ENCODE measurements at places on chromosomes 3 and 15. TPM values are rescaled to one million over a fixed set of nuclear protein-coding genes. Genes with fewer than 3 reads are reported as not detected.

DNA sequence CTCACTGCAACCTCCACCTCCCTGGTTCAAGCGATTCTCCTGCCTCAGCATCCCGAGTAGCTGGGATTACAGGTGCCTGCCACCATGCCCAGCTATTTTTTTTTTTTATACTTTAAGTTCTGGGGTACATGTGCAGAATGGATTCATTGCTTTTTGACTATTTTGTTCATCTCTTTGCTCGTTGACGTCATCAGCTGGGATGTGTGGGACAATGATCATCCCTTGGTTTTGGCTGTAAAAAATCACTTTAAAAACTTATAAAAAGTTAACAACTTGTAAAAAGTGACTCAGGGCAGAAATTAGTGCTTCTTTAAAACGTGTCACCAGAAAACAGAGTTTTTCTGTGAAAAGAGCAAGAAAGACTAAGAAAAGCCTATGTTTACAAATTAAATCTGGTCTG is 37.8 kb downstream of the IGSF10 start:
- no peaks in the 10 kb centered on the region for H3K27me3 ChIP-seq
- no peak overlapping the region for H3K4me3 ChIP-seq
- H3K36me3 ChIP-seq: no peaks in the 10 kb centered on the region
- no peaks in the 10 kb centered on the region for H3K4me1 ChIP-seq

- peaks cover 4% of the 10 kb centered on the region for H3K4me1 ChIP-seq
- DNase-seq: no peak
- peaks cover 65% of the 10 kb centered on the region for H3K36me3 ChIP-seq
- no peaks in the 10 kb centered on the region for H3K27me3 ChIP-seq
- no peak overlapping the region for H3K4me3 ChIP-seq
These were observed 9.7 kb upstream of the SCAANT1 start for GRCh38 chr3:63921741-63922482.

DNA sequence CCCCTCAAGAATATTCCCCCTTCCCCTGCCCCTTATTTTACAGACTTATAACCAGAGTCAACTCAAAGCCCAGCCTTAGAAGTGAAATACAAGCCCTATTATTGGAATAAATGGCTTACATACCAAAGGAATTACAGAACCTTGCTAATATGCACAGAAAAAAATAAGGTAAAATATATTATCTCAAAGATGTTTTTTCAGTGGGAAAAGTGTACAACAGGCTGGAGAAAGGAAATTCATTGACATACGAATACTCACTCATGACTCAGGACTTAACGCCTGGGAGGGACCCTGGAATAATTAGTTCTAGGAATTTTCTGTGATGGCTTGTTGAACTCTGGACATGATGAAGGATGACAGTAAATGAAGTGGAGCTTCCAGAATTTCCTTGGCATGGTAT is 27.0 kb downstream of the ARL14 start:
- no peak for DNase-seq
- H3K4me1 ChIP-seq: no peaks in the 10 kb centered on the region
- H3K4me3 ChIP-seq: no peak overlapping the region
- H3K27ac ChIP-seq: no peak overlapping the region
- H3K36me3 ChIP-seq: no peaks in the 10 kb centered on the region

GRCh38 chr3:194203482-194204041 is 67.6 kb downstream of the HES1 start:
- H3K27me3 ChIP-seq: peaks cover 15% of the 10 kb centered on the region
- peak overlapping the region; percentile 50 for H3K4me3 ChIP-seq
- H3K27ac ChIP-seq: no peak overlapping the region
- peaks cover 11% of the 10 kb centered on the region for H3K4me1 ChIP-seq

GRCh38 chr3:10480871-10481378 is 24.5 kb downstream of the ATP2B2 start:
- H3K4me3 ChIP-seq: no peak overlapping the region
- H3K36me3 ChIP-seq: no peaks in the 10 kb centered on the region
- H3K4me1 ChIP-seq: no peaks in the 10 kb centered on the region
- no peaks in the 10 kb centered on the region for H3K27me3 ChIP-seq
- DNase-seq: no peak

- H3K4me1 ChIP-seq: no peaks in the 10 kb centered on the region
- DNase-seq: no peak
- H3K27me3 ChIP-seq: no peaks in the 10 kb centered on the region
- no peaks in the 10 kb centered on the region for H3K36me3 ChIP-seq
These were observed 328.1 kb downstream of the LRTM1 start for GRCh38 chr3:54599716-54600115.

- H3K27ac ChIP-seq: no peak overlapping the region
- H3K4me3 ChIP-seq: no peak overlapping the region
- H3K4me1 ChIP-seq: no peaks in the 10 kb centered on the region
- no peak for DNase-seq
- H3K27me3 ChIP-seq: no peaks in the 10 kb centered on the region
- no peaks in the 10 kb centered on the region for H3K36me3 ChIP-seq
These were observed 24.5 kb downstream of the PLXNB1 start for GRCh38 chr3:48405343-48405881.

GRCh38 chr15:65376767-65377104 is 1.1 kb downstream of the IGDCC3 start:
- no peak for DNase-seq
- peak overlapping the region; percentile 37 for H3K4me3 ChIP-seq
- H3K27ac ChIP-seq: no peak overlapping the region
- peaks cover 13% of the 10 kb centered on the region for H3K4me1 ChIP-seq
- peaks cover 63% of the 10 kb centered on the region for H3K27me3 ChIP-seq
- no peaks in the 10 kb centered on the region for H3K36me3 ChIP-seq

- no peak overlapping the region for H3K27ac ChIP-seq
- DNase-seq: no peak
- H3K4me1 ChIP-seq: no peaks in the 10 kb centered on the region
- H3K36me3 ChIP-seq: no peaks in the 10 kb centered on the region
- no peak overlapping the region for H3K4me3 ChIP-seq
- H3K27me3 ChIP-seq: no peaks in the 10 kb centered on the region
These were observed 482.7 kb upstream of the ADAMTS9 start for GRCh38 chr3:65170390-65171042.

GRCh38 chr3:72134989-72135451 is 350.1 kb upstream of the PROK2 start:
- no peak overlapping the region for H3K4me3 ChIP-seq
- H3K4me1 ChIP-seq: peaks cover 4% of the 10 kb centered on the region
- DNase-seq: no peak
- no peaks in the 10 kb centered on the region for H3K27me3 ChIP-seq

GRCh38 chr3:50350213-50350526 is 405 bp downstream of the NPRL2 start:
- H3K4me3 ChIP-seq: peak overlapping the region; percentile 76
- H3K27ac ChIP-seq: peak overlapping the region; percentile 94
- no peaks in the 10 kb centered on the region for H3K27me3 ChIP-seq
- H3K4me1 ChIP-seq: peaks cover 74% of the 10 kb centered on the region
- DNase-seq: no peak
- H3K36me3 ChIP-seq: peaks cover 52% of the 10 kb centered on the region

DNA sequence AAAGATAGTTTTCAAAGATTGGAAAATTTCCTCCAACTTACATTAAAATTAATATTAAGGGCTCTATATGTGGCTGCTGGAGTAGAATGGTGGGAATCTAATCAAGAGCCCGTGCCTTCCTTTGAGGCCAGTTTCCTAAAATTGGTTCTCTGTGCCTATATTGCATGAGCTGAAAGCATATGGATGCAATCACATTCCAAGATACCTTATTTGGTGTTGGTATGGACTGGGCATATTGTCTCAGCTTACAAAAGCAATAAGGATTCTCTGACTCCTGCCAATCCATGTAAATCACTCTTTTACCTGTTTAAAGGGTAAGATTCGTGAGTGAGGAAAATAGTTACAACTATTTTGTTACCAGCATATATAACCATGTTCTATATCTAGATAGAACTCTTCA is 111.6 kb downstream of the GREM1 start:
- no peak overlapping the region for H3K27ac ChIP-seq
- H3K36me3 ChIP-seq: no peaks in the 10 kb centered on the region
- H3K4me3 ChIP-seq: no peak overlapping the region
- H3K4me1 ChIP-seq: no peaks in the 10 kb centered on the region

GRCh38 chr15:67097930-67098740 is 32.7 kb downstream of the SMAD3 start:
- DNase-seq: peak; percentile 44
- H3K4me3 ChIP-seq: peak overlapping the region; percentile 56
- peaks cover 25% of the 10 kb centered on the region for H3K36me3 ChIP-seq
- peaks cover 94% of the 10 kb centered on the region for H3K4me1 ChIP-seq

DNA sequence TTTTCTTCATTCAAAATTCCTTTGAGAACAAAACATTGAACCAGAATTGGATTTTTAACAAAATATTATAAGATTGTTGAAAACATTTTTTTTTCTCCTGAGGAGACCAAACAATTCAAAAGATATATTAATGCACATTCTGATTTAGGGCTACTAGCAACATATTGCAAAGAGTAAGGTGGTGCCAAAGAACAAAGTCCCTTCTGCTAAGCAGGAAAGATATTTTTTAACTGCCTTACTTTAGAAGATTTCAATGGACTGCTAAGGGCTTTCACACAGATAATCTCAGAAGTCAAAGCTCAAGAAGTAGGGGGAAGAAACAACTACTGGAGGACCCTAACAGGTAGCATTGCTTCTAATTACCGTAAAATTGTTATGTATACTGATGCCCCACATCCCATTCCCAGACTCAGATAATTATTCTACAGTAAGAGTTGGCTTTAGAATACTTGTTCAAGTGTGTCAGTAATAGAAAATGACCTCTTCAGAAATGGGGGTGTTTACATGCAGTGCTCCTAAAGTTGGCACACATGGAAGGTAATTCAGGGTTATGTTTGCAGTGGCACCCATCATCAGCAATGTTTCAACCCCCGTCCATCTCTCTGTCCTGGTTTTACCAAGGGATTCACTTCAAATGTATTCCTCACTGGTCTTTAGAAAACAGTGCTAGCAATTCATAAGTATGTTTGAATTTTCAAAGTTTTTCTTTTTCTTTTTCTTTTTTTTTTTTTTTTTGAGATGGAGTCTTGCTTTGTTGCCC is 354.7 kb downstream of the ZBTB20 start:
- no peak overlapping the region for H3K4me3 ChIP-seq
- H3K27ac ChIP-seq: no peak overlapping the region
- H3K36me3 ChIP-seq: no peaks in the 10 kb centered on the region
- H3K4me1 ChIP-seq: no peaks in the 10 kb centered on the region
- DNase-seq: no peak

- H3K36me3 ChIP-seq: no peaks in the 10 kb centered on the region
- peaks cover 4% of the 10 kb centered on the region for H3K27me3 ChIP-seq
- H3K4me3 ChIP-seq: peak overlapping the region; percentile 68
- H3K27ac ChIP-seq: no peak overlapping the region
- H3K4me1 ChIP-seq: peaks cover 27% of the 10 kb centered on the region
These were observed 1.2 kb upstream of the LRRC34 start for GRCh38 chr3:169813757-169814517.

GRCh38 chr3:82054849-82055248 is 293.4 kb upstream of the GBE1 start:
- no peaks in the 10 kb centered on the region for H3K27me3 ChIP-seq
- no peaks in the 10 kb centered on the region for H3K4me1 ChIP-seq
- H3K27ac ChIP-seq: no peak overlapping the region
- H3K4me3 ChIP-seq: no peak overlapping the region

GRCh38 chr15:69734699-69735098 is 282.1 kb downstream of the RPLP1 start:
- no peaks in the 10 kb centered on the region for H3K4me1 ChIP-seq
- H3K27ac ChIP-seq: no peak overlapping the region
- no peak overlapping the region for H3K4me3 ChIP-seq
- H3K36me3 ChIP-seq: no peaks in the 10 kb centered on the region
- H3K27me3 ChIP-seq: no peaks in the 10 kb centered on the region

DNA sequence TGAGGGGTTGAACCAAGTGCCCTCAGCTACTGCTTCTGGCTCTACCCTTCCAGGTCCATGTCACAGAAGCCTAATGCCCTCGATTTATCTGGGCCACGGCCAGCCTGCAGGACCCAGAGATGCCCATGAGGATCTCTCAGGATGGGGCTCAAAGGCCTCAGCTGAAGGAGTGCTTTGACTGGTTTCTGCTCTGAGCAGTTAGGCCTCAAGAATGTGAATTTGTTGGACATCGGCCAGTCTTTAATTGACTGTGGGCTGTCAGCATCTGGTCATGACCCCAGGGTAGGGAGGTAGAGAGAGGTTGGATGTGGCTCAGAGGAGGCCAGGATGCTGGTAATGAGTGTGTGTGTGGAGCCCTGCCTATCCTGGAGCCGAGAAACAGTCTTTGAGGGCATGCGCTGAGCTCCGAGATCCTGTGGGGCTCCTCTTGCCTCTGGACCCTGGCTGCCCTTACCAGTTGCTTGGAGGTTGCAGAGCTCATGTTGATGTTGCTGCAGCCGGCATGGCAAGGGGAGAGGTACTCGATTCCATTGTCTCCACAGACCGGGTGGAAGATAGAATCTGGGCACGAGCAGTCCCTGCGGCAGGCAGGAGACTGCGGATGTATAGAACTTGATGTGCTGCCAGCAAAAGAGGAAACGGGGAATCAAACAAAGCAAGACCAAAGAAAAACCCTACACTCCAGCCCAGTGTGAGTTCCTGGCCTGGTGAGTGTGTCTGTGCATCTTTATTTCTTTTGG is 49.1 kb upstream of the RAB6B start:
- H3K36me3 ChIP-seq: no peaks in the 10 kb centered on the region
- H3K4me1 ChIP-seq: peaks cover 9% of the 10 kb centered on the region
- H3K4me3 ChIP-seq: no peak overlapping the region
- H3K27me3 ChIP-seq: no peaks in the 10 kb centered on the region
- DNase-seq: no peak
- H3K27ac ChIP-seq: no peak overlapping the region

GRCh38 chr3:106729481-106729880 is 647.8 kb upstream of the CCDC54 start:
- no peak for DNase-seq
- no peaks in the 10 kb centered on the region for H3K27me3 ChIP-seq
- H3K27ac ChIP-seq: no peak overlapping the region
- no peak overlapping the region for H3K4me3 ChIP-seq
- H3K36me3 ChIP-seq: no peaks in the 10 kb centered on the region
- H3K4me1 ChIP-seq: no peaks in the 10 kb centered on the region

GRCh38 chr3:154062513-154062912 is 58.7 kb upstream of the ARHGEF26 start:
- H3K36me3 ChIP-seq: no peaks in the 10 kb centered on the region
- H3K4me3 ChIP-seq: no peak overlapping the region
- DNase-seq: no peak
- H3K4me1 ChIP-seq: no peaks in the 10 kb centered on the region
- no peaks in the 10 kb centered on the region for H3K27me3 ChIP-seq

- no peak overlapping the region for H3K4me3 ChIP-seq
- H3K27me3 ChIP-seq: no peaks in the 10 kb centered on the region
- no peaks in the 10 kb centered on the region for H3K4me1 ChIP-seq
- DNase-seq: no peak
These were observed 20.3 kb upstream of the DGKG start for GRCh38 chr3:186382217-186382885.

DNA sequence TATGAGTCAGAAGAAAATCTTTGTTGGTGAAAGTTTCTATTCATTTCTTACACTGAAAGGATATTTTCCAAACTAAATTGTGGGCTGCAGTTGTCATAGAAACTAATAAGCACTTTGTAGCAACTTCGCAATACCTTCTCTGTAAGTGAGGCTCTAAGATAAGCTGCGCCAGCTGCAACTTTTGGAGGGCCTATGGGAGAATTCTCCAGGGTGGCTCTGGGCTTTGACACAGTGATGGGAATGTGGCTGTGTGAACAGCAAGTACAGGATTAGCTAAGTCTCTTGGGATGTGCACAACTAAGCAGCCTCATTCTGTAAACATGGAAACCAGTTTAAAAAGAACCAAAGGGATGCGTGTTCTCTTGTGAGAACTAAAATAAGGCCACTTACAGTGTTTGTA is 124.6 kb upstream of the SGO1 start:
- no peaks in the 10 kb centered on the region for H3K36me3 ChIP-seq
- H3K4me3 ChIP-seq: no peak overlapping the region

The LACTB gene
- 7.0 TPM for total RNA-seq

The UTS2B gene
- total RNA-seq: not detected

The BFSP2 gene
- total RNA-seq: not detected

The POC1A gene
- total RNA-seq: 0.22 TPM

The CCDC33 gene
- total RNA-seq: not detected

The ESYT3 gene
- not detected for total RNA-seq

The CMC1 gene
- 5.0 TPM for total RNA-seq

The MTHFS gene
- 9.8 TPM for total RNA-seq

The SEMA5B gene
- total RNA-seq: not detected

The GRAMD2A gene
- total RNA-seq: not detected

The BTLA gene
- total RNA-seq: 9.6 TPM
